Stimulated activated CD4-positive, alpha-beta T cell treated with anti-CD3 and anti-CD28 coated beads, Interleukin-2, amount 100 ng/mL, for 4 hours (primary cell): ENCODE measurements at places on chromosomes 3 and 15.

- DNase-seq, result no peak
Measured at GRCh38 chr3:150169330-150169940, 198.7 kb upstream of the PFN2 start.

DNA sequence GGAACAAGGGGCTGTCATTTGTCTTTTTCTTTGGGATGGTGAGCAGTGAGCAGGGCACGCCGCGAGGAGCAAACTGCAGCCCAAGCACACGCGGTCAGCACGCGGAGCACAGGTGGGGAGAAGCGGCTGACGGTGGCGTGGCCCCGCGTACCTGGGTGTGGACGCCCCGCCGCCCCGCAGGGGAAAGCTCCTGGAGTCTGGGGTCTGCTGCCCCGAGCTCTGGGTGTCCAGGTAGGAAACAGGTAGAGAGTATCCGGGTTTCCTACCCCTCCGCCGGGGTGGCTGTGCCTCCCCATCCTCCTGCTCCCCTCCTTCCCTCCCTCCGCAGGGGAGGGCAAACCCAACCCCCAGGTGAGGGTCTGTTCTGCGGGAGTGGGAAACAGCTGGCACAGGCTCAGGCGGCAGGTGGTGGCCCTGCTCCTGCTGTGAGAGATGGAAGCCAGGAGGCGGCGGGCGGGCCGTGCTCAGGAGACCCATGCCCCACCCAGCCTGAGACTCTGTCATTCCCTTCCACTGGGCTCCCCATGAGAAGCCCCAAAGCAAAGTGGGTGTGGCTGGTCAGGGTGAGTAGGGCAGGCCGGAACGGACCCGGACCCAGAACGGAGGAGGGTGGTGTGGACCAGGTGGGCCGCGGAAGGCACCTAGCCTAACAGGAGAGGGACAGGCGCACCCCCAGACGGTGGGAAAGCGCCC lies 56.9 kb upstream of the CGNL1 start:
- no peak for DNase-seq

DNA sequence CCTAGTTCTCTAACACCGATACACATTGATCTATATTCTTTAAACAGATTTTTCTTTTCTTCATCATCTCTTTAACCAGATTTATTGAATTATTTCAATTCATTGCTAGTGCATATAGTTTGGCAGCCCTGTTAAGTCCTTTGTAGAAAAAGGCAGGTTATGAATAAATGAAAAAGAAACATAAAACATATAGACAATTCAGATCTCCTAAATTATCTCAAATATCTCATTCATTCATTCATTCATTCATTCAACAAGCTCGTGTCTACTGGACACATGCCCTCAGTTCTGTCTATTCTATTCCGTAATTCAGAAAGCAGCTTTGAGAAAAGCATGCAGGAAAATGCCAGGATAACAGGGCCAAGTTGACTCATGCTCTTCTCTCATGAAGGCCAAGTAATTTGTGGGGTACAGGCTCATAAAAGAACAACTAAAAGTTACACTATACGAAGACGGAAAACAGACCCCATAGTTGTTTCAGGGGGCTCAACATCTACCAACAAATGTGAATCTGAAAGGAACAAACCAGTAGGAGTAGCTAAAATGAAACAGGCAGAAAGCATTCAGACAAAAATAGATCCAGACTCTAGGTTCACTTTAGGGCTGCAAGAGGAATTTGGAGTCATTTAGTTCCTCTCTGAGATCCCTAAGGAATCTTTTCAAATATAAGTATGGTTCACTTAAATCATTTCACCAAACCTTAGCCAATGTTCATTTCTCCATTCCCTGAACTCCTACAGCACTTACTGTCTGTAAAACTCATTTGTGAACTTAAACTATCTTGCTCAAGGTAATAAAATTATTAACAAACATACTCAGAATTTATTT lies 7.5 kb downstream of the ZNF148 start:
- no peak for DNase-seq

DNA sequence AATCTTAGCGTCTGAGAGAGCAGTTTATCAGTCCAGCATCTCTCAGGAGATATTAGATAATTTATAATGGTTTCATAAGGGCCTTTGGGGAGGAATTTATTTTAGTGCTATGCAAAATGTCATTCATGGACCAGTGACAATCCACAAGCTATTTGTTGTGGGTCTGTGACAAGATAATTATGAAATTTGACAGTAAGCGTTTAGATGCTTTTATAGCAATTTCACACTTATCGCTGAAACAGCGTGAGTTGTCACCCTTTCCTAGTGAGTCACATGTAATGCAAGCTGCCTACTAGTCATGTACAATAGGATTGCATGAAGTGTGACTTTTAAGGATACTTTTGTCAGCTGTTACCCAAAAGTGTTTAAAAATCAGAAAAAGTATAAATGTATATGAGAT lies 315.6 kb upstream of the THBS1 start:
- DNase-seq, result no peak

- no peak for DNase-seq
Measured at GRCh38 chr15:39034816-39035215, 470.2 kb upstream of the RASGRP1 start.
